ENCODE measurements at places on chromosomes 5 and 9.
A peak's percentile ranks its signal among the peaks of the same experiment; 100 is the strongest.

DNA sequence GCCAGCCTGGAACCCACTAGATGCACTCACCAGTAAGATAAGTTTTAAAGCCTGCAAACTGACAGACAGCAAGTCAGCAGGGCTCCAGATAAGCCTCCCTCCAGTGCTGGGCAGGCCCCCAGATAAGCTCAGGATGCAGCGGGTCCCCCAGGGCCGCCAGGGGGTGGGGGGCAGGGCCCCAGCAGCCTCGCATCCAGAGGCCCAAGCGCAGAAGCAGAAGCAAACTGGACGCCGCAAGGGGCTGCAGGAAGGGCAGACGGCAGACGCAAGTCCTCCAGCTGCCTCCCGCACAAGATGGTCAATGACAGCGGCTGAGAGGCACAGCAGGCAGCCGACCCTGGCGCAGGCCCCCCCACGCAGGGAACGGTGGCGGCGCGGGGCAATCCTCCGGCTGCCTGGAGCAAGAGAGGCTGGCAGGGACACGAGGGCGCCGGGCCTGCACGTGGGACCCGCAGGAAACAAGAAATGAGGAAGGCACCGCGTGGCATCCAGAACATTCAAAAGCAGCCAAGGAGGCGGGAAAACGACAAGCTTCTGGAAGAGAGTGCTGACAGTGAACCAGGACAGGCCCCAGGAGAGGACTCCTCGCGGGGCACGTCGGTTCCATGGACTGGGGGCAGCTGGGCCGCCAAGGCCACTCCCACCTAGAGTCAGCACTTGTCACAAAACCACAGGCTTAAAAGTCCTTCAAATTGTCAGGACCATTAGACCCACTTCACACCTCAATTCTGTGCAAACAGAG is 49.8 kb downstream of the ROR2 start:
- no peak for DNase-seq

- no peak for DNase-seq
Observed at GRCh38 chr5:115190388-115190787, 20.7 kb upstream of the TRIM36 start.

DNA sequence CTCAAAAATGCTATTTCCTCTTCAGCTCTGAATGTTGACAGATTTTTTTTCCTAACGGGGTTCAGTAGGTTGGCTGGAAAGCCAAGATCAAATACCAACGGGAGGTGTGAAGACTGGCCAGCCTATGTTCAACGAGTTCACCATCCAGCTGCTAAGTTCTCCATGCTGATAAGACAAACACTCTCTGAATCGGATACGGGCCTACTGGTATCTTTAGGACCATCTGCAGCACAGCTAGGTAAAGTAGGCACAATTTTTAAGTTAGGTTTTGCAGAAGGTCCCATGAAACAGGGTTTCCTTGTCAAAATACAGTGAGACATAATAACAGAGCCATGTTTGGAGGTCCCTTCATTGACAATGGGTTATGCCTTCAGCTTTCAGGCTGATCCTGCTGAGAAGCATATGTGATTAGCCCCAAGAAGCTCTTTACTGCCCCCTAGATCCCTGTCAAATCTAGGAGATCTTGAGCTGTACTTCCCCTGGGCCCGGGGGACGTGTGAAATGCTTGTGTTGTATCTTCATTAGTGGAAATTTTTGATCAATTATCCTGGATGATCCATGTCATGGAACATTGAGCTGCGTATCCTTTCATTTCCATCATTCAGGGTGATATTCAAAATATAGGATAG is 60.6 kb downstream of the PGM5 start:
- DNase-seq: no peak

DNA sequence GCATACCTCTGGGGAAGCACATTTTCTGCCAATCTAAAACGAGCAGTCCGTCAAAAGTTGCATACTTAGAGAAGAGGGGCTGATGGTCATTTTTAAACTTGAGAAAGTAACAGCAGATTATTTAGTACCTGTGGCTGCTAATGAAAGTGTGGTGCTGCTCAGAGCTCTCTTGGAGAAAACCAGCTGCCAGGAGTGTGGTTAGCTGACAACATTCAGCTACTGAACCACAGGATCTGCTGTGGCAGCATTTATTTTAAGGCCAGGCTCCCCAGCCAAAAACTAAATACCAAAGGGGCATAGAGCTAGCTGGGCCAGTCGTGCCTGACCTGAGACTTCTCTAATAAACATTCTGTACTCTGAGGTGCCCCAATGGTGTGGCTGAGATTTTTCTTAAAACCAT is 203.6 kb downstream of the EDIL3 start:
- no peak for DNase-seq

DNA sequence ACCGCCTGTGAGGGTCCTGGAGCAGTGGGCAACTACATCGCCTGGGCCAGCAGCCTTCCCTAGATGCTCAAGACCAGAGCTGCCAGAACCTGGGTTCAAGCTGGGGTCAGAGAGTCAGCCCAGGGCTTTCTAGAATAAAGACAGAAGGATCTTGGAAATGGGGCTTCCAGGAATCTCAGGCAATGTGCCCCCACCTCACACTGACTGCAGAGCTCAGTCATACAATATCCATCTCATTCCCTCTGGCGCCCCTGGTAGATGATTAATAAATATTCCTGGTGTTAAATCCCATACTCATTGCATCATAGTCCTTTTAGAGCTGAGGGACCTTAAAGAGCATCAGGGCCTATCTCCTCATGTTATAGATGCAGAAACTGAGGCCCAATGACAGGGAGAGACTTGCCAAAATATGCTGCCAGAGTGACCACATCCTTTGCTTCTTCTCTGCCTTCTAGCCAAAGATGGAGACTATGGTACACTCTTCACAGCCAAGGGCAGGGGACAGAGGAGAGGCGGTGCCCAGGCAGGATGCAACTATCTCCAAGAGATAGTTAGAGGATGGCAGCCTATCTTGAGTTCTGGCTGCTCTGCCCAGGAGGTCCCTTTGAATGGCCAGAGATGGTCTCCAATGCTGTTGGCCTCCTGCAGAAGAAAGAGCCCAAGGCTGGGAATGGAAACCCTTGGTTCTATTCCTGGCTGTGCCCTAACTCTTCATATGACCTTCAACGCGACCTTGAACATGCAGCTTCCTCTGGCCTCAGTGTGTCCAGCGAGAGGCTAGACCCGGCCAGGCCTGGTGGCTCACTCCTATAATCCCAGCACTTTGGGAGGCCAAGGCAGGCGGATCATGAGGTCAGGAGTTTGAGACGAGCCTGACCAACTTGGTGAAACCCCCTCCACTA is 36.2 kb upstream of the IL17B start:
- DNase-seq: no peak

DNA sequence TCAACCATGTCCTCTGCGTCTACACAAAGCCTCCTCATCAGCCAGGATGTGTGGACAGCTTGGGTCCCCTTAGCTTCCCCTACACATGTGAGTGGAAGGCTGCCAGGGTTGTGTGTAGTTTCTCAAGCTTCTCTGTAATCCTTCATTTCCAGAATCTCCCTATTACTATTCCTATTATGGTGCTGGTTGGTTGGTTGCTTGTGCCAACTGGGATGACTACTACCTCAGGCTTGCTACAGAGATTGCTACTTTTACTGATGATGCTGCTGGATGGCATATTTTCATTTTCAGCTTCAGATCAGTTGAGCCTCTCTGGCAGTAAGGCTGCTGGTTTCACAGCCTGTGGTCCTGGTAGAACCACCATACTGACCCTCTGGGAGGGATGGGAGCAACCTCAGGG is 39.9 kb downstream of the ATG10 start:
- no peak for DNase-seq

DNA sequence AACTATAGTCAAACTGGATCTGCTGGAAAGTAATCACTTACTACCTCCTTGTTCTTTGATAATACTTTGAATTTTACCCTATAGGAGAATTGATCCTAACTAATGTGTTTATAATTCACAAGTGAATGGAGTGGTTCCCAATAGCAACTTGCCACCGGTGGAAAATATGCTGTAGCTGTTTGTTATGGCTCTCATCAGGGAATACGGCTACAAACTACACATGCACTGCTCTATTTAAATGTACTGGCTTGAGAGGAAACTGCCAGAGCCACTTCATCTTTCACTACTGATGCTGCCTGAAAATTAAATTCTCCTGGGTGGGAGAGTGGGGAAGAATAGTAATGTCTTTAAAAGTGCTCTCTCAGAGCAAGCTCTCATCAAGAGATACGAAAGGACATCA is 448.5 kb upstream of the GRAMD2B start:
- DNase-seq: no peak

DNA sequence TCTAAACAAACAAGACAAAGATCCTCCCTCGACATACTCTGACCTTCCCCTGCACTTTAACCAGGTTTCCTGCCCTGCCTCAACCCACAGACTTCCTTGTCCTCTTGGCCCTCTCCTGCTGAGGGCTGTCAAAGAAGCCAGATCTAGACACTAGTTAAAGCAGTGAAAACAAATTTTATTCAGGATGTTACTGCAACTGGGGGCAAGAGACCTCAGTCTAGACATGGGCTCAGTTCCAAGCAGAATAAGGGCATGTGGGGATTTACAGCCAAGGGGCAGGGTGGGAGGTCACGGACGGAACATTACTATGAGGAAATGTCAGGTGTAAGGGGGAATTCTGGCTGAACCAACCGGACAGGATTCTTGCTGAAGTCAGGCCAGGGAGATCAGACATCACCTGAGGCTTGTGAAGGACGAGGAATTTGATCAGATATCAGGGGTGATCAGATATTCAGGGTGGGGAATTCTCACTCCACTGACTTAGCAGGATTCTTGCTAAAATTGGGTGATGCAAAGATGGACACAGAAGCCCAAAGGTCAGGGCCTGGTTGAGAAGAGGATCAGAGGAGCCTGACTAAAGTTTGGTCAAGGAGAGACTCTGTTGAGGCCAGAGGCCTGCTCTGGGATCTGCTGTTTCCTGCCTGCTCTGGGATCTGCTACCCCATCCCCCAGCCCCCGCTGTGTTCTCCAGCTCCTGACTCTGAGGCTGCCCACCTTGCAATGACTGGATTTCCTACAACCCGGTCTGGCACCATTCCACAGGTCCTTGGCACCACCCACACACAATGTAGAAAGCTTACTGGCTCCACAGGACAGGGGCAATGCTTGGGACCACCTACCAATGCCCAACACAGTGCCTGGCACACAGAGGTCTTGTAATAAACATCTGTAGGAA is 21.5 kb downstream of the GABBR2 start:
- no peak for DNase-seq

- peak; percentile 27 for DNase-seq
Observed at GRCh38 chr5:110751902-110752762, 13.3 kb downstream of the SLC25A46 start.

DNA sequence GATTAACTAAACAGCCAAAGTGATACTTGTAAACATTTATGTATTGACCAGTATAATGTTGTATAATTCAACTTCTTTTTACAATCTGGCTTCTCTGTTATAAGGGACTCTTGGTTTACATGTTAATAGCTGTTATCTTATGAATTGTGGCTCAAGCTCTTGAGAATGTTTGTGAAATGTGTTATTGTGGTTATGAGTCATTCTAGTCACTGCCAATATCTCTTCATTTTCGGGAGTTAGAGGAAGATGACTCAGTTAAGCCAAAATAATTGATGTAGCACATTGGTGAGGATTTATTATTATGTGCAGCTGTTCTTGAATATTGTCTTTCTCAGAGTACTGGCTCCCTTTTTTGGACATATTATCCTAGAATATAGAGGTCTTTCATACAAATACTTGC is 655.2 kb upstream of the RIOK2 start:
- no peak for DNase-seq

- no peak for DNase-seq
Observed at GRCh38 chr5:56848206-56848605, 32.9 kb downstream of the MAP3K1 start.

GRCh38 chr5:27876071-27876470 is 837.7 kb upstream of the CDH9 start:
- no peak for DNase-seq

DNA sequence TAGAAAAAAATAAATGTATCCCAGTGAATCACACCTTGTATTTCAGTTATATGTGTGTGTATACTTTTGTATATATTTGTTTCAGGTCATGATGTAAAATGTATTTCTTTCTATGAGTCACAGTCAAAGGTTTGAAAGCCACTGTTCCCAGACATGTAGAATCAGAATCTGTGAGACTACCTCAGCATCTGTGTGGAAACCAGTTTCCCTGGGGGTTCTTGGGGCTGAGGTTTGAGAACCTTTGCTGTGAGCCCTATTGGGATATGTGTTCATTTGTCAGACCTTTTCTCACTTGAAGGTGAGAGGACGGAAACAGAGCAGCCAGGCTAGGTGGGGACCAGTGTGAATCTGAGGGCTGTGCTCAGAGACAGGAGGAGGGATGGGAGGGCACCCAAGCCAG is 78.7 kb upstream of the SAP30L start:
- no peak for DNase-seq

DNA sequence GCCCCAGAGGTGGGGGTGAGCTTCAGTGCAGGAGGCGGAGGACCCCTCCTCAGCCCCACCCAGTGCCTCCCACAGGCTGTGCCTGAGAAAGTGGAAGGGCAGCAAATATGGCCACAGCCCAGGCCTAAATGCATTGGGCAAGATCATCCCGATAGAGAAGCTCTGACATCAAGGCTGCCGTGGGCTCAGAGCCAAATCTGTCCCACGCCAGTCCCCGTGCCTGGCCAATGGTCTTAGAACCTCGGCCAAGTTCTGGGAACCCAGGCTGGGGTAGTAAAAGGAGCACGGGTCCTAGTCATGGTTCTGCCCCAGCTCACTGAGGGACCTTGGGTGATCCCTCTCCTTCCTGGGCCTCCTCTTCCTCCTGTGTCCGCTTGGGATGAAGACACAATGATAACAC is 27.7 kb upstream of the TNIP1 start:
- no peak for DNase-seq

GRCh38 chr9:124415852-124416484 is 726 bp upstream of the PSMB7 start:
- no peak for DNase-seq

- no peak for DNase-seq
Observed at GRCh38 chr5:135442431-135443160, 4.6 kb downstream of the DCANP1 start.

DNA sequence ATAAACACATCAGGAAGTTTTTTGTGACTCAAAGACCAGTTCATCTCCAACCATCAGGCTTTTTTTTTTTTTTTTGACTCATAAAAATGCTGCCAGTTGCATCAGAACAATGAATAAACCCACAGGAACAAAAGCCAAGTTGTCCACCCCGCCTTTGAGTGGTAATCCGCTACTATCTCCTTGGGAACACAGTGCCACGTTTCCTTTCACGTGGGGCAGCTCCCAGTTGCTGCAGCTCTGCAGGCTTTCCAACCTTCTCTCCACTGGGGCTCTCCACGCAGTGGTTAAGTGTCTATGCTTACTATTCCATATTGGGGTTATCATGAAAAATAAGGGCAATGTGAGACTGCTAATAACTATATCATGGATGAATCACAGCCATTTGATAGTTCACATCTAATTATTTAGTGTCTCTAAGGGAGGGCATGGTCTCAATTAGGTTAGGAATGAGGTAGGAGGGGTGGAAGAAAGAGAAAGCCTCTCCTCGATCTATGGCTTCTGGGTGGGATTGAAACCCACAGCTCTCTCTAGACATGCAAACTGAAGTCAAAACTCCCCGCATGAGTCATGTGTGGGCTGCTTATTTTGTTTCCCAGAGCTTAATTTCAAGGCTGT is 55.8 kb upstream of the ACTBL2 start:
- no peak for DNase-seq
